Stimulated activated CD8-positive, alpha-beta memory T cell treated with anti-CD3 and anti-CD28 coated beads, Interleukin-2, amount 100 ng/mL, for 1 hour (primary cell): ENCODE measurements at places on chromosomes 16 and 17.

GRCh38 chr16:28298511-28298878 is 6.2 kb downstream of the SBK1 start:
- no peak for DNase-seq

- no peak for DNase-seq
These were observed 60.1 kb upstream of the NPEPPS start for GRCh38 chr17:47470836-47471235.

GRCh38 chr17:43897831-43898230 is 9.5 kb downstream of the MPP2 start:
- no peak for DNase-seq

- no peak for DNase-seq
These were observed 4.2 kb downstream of the ATP2A3 start for GRCh38 chr17:3959921-3960601.

DNA sequence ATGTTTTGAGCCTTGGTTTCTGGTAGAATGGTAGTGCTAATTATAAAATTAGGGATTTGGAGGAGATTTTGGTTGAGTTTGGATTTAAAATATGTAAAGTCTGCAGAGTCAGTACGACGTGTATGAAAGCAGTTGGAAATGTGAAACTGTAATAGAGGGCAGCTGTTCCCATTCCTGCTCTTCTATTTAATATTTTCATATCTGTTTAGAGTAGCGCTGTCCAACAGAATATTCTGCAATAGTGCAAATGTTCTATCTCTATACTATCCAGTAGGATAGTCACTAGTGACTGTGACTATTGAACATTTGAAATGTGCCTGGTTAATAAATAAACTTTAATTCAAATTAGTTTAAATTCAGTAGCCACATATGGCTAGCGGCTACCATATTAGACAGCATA is 443.4 kb upstream of the SOX9 start:
- DNase-seq, result no peak

DNA sequence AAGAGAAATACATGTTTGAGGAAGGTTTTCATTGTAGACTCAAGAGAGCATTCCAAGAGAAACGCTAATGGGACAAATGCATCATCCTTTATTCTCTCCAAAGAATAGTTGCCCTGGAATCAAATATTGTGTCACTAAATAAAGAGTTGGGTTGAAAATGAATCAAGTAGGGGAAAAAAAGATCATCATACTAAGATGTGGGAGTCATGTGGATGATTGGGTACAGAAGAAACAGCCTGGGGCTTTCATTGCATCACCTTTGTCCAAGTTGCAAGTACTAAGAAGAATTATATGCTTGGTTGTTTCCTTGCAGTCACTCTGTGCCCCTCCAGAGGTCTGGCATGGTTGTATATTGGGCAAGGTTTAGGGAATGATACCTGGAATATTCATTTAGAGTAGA is 658.9 kb downstream of the TOX3 start:
- no peak for DNase-seq

DNA sequence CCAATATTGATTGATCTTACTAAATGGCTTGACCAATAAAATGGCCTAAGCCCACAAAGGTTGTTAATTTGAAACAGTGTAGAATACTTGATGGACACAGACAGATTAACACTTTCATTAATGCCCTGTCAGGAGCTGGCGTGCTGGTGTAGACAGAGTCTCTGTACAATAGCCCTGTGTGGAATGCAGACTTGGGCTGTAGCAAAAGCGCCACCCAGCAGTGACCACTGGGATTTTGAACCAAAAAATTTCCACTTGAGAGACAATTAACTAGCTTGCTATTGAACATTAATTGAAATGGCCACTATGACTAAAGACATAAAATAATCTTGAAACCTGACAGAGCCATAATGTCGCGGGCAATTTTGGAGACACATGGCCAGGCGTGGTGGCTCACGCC is 19.7 kb upstream of the GUCY2D start:
- no peak for DNase-seq

DNA sequence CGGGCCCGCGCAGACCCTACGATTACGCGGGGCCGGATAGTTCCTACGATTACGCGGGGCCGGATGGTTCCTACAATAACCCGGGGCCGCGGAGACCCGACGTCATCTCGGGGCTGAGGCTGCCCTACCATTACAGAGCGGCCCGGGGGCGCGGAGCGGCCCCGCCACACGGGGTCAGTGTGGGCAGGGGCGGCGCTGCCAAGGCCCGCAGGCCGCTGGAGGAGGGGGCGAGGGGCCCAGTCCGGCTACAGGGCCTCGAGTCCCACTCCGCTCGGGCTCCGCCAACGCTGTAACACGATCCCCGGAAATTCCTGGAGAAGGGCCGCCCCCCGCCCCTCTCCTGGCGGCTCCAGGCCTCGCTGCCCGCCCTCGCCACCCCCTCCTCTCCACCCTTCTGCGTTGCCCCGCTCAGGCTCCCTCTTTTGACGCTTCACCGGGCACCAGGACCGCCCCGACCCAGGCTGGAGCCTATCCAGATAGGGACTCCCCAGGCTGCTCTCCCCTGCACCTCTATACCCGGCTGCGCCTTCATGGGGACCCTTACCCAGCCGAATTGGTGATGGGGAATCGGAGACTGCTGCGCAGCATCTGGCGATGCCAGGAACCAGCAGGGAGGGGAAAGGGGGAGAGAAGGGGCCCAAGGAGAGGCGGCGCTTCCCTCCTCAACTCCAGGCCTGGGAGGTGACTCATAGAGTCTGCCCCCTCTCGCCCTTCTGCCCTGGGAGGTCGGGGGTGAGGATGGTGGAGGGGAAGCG is at the start of gene RAB34:
Gene RAB34 (minus strand): TSS at position 291 of the 755 bp plus-strand sequence. CDS start 602 bp downstream, outside the sequence.
- DNase-seq, result no peak

GRCh38 chr17:55641676-55642081 is 81.0 kb downstream of the TMEM100 start:
- no peak for DNase-seq
